Stimulated activated CD4-positive, alpha-beta T cell treated with anti-CD3 and anti-CD28 coated beads, Interleukin-1b, Interleukin-23, amount 100 ng/mL, for 1 hour (primary cell): ENCODE measurements at places on chromosomes 7 and 10.

GRCh38 chr7:29285444-29285793 lies 90.8 kb downstream of the CHN2 start:
- no peak for DNase-seq

DNA sequence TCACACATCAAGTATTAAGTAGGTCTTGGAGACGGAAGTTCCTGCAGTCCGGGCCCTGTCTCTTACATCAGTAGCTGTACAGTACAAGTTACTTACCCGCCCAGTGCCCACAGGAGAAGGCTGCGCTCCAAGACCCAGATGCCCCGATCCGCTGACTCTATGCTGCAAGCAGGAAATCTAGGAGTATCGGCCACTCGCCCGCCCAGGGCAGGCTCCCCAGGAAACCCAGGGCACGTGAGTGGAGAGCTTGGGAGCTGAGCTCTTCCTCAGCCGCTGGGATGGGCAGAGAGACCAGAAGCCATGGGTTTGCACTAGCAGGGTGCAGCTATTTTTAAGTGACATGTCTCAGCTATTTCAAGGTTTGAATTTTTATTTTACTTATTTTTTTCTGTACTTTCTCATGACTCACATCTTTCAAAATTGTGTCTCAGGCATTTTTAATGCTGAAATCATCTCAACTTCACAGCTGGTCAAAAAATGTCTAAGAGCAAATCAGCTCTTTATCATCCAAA lies 1.9 kb upstream of the GPER1 start:
- DNase-seq = no peak

GRCh38 chr7:41637049-41637448 lies 65.8 kb downstream of the INHBA start:
- no peak for DNase-seq

- no peak for DNase-seq
These were observed 1.2 kb downstream of the AGAP3 start for GRCh38 chr7:151087245-151088018.

GRCh38 chr10:122021828-122022227 lies 32.9 kb downstream of the TACC2 start:
- no peak for DNase-seq

- DNase-seq = no peak
These were observed 18.5 kb upstream of the FAM133B start for GRCh38 chr7:92608380-92609322.

DNA sequence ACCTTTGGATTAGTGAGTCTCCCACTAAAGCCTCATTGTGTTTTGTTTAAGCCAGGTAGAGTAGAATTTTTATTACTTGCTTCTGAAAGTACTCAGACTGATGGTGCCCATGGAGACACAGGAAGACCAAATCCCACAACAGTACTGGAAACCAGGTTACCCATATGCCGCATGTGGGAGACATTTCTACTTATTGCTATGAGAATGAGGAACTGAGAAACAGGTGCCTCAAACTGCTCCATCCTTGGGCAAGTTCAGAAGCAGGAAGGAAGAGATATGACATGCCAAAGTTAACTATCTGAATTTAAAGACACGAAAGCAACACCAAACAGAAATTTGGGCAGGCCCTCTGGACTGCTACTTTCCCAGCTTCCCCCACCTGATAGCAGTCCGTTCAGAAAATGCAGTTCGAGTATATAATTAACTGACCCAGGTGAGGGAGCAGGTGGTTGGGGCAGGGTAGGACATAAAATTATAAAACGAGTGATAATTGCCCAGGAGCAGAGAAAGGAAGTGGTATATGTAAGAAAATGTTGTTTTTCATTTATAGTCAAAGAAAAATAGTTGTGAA lies 382.3 kb upstream of the MTPN start:
- DNase-seq = no peak

DNA sequence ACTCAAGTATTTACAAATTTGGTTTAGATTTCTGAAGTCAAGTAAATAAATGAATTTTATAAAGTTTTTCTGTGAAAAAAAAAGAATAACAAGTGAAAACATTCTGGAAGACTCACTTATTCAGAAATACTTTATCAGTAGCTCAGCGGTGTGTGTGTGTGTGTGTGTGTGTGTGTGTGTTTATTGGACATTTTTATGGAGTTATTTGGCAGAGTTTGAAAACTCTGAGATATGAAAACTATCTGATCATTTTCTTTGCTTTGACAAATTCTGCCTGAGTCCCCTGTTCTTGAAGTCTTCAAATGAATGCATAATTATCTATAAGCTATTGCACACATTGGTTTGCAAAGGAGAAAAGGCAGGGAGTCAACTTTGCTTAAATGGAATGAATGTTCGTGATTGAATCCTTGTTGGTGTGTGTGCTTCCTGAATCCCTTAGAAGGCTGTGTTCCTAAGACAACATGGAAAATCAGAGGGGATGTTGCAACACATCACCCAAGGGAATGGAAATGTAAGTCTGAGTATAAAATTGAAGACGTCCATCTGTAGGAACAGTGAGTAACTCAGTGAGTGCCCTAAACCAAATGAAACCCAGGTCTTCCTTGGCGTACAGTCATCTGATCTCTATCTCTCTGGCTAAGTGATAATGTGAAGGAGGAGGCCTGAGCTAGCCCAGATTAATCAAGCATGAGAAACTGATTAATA lies 160.9 kb downstream of the REEP3 start:
- DNase-seq = no peak

GRCh38 chr7:69276011-69276729 lies 322.1 kb upstream of the AUTS2 start:
- no peak for DNase-seq

DNA sequence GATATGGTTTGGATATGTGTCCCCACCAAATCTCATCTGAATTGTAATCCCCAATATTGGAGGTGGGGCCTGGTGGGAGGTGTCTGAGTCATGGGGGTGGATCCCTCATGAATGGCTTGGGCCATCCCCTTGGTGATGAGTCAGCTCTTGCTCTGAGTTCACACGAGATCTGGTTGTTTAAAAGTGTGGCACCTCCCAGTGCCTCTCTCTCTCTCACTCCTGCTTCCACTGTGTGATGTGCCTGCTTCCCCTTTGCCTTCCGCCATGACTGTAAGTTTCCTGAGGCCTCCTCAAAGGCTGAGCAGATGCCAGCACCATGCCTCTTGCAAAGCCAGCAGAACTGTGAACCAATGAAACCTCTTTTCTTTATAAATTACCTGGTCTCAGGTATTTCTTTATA lies 4.8 kb upstream of the GCK start:
- DNase-seq = no peak

DNA sequence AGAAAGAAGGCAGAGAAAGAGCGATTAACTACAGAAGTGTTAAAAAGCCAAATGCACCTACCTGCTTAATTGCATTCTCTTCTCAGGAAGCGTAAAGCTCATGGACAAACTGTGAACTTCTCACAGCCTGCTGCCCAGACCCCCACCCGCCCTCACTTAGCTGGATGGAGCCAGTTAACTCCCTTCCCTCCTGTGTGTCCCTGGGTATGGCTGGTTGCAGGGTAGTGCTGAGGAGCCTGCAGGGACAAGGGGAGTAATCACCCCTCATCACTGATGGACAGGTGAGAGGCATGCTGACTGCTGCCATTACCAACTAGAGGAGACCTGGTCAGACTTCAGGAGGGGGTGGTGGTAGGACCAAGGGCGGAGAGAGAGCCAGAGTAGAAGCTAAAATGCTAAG lies 37.5 kb downstream of the ENO4 start:
- DNase-seq = no peak

DNA sequence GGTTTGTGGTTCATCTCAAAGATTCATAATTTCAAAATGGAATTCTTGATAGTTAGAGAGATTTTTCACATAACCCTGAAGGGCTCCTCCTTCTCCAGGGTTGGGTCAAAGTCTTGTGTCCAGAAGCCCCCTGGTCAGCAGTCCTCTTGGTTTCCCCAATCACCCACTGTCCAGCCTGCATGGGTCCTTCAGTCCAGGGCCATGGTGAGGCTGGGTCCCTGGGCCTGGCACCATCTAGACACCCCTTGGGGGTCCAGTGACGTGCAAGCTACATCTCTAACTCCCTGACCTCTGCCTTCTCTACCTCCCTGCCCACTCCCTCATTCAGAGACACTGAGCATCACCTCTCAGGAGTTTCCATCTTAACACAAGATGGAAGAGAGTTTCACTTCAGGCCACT lies 26.1 kb downstream of the ANXA8 start:
- DNase-seq = no peak

DNA sequence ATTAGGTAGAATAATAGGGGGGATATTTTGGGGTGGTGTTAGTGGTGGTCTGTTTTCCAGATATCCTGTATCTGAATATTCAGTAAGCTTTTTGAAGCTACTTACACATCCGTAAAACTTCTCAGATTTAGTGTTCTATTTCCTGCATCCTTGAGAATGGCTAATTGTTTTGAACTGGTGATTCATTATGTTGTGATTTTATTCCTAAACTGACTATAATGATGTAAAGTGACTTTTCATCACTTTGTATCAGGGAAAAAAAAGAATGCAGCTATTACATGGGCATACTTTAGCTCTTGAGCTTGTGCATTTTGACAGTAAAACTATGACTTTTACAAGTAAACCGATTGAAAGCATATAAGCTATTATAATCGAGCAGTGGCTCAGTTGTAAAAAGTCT lies 18.2 kb downstream of the WAC start:
- no peak for DNase-seq

DNA sequence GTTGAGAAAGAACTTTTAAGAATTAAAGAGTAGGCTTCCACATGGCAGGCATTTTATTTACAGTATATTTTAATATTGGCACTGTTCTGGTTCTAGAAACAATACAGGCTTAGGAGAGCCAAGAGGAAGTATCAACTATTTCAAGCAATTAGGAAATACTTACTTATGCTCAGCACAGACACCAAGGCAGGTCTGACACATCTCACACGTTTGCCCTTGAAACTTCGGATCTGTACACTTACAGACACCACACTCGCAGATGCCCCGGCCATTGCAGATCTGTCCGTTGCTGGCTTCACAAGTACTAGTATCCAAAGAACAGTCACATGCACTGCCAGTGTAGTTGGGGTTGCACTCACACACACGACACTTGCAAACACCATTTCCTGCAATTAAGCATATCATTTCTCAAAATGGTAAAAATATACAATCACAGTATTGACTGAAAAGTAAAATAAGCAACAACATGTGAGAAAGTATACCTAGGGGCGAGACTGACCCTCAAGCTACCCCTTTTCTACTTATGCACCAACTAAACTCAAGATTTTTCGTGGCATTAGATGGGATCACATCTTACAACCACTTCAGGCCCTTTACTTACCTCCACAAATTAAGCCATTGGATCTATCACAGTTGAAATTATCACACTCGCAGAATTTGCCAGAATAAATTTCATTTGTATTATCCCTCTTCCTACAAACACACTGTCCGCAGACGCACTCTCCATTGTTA lies 46.6 kb downstream of the ITGB1 start:
- DNase-seq = no peak

GRCh38 chr10:49830846-49831245 lies 68.7 kb upstream of the OGDHL start:
- no peak for DNase-seq

DNA sequence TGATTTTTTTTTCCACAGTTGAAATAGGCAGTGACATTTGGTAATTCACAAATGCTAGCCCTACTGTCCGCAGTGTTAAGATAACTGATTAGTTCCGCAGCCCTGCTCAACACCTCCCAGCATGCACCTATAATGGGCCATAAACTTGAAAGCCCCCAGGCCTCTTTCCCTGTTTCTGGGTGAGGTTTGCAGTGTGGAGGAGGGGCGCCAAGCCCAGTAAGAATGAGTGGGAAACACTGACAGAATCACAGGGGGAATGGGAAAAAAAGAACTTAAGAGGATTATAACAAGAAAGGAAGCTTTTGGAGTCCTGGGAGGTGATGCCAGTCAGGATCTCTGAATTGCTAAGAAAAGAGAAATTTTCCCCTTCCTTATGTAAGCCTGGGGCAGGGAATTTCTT lies 39.6 kb upstream of the SP8 start:
- DNase-seq = no peak

- DNase-seq = no peak
These were observed 88.1 kb downstream of the BTAF1 start for GRCh38 chr10:92011560-92012214.

GRCh38 chr7:13880789-13881188 lies 108.7 kb downstream of the ETV1 start:
- DNase-seq = no peak

DNA sequence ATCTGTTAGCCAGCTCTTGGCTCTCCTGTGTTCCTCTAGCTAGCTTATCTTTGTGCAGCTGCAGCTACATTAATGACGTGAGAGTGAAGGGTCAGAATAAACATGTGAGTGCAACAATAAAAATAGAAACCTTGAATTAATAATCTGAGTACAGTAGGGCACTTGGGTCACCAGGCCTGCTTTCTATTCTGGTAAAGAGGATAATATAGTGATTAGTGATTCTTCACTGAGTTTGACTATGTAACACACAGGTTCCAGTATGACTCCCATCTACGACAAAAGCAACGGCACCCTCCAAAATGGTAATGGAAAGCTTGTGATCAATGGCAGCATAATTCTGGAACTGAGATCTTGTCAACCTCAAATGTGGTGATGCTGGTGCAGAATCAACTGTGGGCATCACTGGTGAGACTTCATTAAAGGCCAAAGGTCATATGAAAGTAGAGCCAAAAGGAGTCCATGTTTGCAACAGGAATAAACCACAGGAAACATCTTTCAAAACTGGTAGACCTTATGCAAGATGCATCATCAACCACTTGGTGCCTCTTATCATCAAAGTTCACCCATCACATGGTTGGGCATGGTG lies 77.6 kb downstream of the NRBF2 start:
- no peak for DNase-seq

DNA sequence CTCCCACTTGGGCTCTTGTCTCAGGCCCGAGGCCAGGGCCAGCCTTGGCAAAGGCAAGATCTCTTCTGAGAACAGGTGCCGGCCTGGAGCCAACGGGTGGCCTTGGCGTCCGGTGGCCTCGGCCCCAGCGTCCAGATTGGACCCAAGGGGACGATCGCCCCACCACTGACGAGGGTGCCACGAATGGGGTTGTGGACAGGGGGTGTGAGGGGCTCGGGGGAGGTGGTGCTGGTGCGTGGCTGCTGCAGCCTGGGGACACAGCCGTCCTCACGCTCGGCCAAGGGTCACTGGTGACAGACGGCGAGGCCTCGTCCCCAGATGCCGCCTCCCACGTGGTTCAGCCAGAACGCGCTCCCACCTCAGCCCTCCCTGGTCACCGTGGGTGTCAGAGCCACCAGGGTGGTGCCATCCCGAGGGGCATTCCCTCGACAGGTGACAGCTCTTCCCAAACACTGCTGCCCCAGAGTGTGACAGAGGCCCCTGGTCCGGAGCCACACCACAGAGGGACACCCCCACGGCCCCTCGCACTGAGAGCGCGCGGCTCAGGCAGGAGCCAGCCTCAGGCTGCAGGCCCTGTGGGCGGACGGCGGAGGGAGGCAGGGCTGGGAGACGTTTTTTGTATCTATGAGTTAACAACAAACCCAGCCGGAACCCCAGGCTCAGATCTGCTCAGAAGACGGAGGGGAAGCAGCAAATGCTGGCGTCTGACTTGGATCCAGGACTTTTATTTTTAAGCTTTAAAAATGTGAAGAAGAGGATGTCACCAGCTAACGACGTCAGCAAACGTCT lies 18.5 kb upstream of the CFAP46 start:
- no peak for DNase-seq

DNA sequence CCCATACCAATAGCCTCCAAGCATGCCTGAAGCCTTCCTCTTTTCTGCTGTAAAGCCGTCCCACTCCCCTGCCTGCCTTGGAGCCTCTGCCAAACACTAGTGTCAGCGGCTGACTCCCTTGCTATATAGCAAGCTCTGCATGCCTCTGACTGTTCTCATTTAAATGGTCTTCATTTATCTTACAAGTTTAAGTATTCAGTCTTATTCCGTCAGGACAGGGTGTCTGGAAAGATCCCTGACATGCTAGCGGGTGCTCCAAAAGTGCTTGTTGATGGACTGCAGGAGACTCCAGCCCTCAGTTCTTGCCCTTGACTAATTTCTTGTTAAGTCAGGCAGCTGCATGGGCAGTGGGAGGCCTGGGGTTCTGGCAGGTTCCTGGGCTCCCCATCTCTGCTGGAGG lies 298.7 kb downstream of the GFRA1 start:
- DNase-seq = no peak
